ENCODE measurements at places on chromosomes 12 and 14.

- DNase-seq: no peak
Observed at GRCh38 chr14:64714432-64715025, 10.3 kb downstream of the PLEKHG3 start.

GRCh38 chr12:86741531-86741930 is 485.3 kb upstream of the MGAT4C start:
- no peak for DNase-seq

DNA sequence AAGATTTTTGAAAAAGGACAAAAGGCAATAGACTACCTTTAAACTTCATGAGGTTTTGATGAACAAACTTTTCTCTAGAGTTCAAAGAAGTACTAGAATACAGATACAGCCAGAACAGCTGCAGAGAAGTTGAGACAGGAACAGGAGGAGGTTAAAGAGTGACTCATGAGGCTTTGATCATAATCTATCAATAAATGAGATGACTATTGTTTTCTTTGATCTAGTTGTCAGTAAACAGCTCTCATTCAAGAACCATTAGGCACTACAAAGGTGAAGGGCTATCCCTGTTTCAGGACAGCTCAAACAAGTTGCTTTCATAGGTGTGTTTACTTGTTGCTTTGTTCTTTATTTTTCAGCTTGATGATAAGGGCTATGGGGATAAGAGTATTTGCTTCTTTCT is 2.4 kb downstream of the WASHC3 start:
- DNase-seq: no peak

GRCh38 chr14:69773571-69774276 is 6.8 kb downstream of the SRSF5 start:
- no peak for DNase-seq

DNA sequence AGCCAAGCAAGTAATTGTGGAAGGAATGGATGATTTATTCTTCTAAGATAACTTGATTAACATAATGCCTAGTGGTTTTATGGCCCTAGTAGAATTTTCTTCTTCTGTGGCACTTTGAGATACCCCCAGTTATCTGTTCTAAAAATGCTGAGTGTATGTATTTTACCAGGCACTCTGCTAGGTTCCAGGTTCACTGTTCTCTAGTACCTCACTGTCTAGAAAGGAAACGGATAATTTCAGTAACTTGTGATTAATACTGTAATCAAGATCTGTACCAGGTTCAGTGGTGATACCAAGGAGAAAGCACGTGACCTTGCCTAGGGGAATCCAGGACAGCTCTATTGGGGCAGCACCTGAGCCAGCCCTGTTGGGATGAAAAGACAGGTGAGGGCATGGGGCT is 8.0 kb downstream of the ANO6 start:
- DNase-seq: no peak

- no peak for DNase-seq
Observed at GRCh38 chr12:121955258-121956237, 37.2 kb downstream of the CFAP251 start.

DNA sequence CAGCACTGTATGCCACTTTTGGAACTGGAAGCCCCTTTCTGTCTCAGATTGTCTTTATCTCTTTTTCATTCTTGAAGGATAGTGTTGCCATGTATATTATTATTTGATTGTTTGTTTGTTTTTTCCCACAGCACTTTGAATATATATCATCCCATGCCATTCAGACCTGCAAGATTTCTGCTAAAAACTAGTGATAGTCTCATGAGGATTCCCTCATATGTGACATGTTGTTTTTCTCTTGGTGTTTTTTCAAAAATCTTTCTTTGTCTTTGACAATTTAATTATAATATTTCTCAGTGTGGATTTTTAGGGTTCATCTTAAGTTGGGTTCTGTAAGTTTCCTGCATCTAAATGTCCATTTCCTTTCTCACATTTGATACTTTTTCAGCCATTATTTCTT is 36.8 kb upstream of the SCAF11 start:
- DNase-seq: no peak

DNA sequence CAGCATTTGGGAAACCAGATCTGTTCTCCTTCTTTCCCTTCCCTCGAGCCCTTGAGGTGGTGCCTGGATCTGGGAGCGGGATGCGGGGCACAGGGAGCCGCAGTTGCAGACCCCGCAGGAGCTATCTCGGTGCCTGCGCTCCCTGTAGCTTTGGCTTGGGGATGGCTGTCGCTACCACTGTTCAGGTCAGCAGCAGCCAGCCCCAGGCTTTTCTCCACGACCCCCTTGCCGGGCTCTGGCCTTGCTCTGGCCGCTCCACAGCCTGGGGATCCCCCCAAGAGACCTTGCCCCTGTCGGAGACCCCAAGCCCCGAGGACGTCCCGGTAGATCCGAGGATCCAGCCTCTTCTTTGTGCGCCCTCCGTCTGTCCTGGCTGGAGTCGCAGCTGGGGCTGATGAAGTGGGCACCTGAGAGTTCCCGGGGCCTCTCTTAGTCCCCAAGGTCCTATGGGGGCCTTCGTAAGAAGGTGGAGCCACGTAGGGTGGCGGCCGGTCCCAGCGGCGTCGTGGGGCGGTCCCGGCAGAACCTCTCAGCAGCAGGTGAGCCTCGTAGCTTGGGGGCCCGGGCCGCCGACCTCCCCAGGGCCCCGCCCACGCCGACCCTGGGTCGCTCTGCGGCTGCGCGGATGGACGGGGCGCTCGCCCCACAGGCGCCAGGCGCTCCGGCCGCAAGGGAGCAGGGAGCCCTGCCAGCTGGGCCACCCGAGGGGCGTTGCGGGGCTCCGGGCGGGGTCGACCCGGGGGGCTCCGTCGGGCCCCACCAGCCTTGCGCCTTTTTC is 1.3 kb downstream of the DDN start:
- DNase-seq: no peak

DNA sequence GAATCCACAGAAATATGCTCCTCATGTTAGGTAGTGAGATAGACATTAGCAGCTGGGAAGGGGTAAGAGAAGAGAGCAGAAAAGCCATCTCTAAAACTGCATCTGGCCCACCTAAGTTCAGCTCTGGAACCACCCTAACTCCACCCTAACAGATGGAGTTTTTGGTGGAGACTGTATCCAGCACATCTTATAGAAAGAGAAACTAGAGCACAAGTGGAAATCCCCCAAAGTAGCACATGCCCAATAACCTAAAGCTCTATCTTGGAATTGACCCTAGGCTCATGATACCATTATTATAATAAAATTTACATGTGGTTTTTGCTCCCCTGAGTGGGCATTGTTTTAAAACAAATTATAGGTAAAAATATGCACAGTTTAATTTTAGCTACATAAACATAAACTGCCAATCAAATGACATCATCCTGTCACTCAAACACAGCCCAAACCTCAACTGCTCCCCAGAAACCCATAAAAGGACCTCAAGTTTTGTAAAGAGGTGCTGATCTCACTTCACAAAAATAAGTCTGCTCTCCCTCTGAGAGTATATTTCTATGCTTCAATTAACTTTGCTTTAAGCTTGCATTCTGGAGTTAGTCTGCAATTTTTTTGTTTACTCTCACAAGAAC is 206.4 kb downstream of the PIK3C2G start:
- DNase-seq: no peak

- no peak for DNase-seq
Observed at GRCh38 chr12:91017043-91017442, 12.3 kb upstream of the EPYC start.

DNA sequence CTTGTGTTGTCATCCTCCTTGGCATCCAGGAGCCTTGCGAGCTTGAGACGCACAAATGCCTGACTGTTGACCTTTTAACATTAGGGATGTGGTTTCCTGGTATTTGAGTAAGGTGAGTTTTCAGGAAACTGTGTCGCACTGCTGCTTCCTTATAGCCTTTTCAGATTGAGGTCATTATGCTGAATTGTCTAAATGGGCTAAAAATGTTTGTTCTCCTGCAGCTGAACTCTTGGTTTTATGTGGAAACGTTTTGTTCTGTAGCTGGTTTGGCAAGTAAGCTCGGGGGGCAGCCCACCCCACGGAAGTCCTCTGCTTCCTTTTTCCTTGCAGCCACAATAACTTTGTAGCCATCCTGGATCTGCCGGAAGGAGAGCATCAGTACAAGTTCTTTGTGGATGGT is 5.7 kb downstream of the PRKAB1 start:
- DNase-seq: no peak

GRCh38 chr12:70048521-70049250 is 194.5 kb upstream of the CNOT2 start:
- DNase-seq: no peak

DNA sequence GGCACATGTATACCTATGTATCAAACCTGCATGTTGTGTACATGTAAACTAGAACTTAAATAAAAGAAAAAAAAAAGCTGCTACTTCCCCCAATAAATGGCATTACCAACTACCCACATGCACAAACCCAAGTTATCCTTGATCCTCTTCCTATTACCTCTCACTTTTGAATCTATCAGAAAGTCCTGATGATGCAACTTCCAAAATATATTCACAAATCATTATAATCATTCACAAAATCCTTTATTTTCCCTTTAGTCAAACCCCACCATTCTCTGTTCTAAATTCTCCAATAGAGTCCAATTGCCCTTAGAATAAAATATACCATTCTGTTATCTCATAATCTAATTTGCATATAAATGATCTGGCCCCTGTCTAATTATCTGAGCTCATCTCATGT is 92.0 kb downstream of the PLEKHG7 start:
- DNase-seq: no peak

GRCh38 chr12:28346567-28346966 is 156.3 kb downstream of the CCDC91 start:
- no peak for DNase-seq

- DNase-seq: no peak
Observed at GRCh38 chr14:103103461-103104388, 9.2 kb downstream of the EXOC3L4 start.

GRCh38 chr14:99359906-99360305 is 87.9 kb upstream of the BCL11B start:
- no peak for DNase-seq

- no peak for DNase-seq
Observed at GRCh38 chr12:131511803-131512561, 198.9 kb upstream of the SFSWAP start.

DNA sequence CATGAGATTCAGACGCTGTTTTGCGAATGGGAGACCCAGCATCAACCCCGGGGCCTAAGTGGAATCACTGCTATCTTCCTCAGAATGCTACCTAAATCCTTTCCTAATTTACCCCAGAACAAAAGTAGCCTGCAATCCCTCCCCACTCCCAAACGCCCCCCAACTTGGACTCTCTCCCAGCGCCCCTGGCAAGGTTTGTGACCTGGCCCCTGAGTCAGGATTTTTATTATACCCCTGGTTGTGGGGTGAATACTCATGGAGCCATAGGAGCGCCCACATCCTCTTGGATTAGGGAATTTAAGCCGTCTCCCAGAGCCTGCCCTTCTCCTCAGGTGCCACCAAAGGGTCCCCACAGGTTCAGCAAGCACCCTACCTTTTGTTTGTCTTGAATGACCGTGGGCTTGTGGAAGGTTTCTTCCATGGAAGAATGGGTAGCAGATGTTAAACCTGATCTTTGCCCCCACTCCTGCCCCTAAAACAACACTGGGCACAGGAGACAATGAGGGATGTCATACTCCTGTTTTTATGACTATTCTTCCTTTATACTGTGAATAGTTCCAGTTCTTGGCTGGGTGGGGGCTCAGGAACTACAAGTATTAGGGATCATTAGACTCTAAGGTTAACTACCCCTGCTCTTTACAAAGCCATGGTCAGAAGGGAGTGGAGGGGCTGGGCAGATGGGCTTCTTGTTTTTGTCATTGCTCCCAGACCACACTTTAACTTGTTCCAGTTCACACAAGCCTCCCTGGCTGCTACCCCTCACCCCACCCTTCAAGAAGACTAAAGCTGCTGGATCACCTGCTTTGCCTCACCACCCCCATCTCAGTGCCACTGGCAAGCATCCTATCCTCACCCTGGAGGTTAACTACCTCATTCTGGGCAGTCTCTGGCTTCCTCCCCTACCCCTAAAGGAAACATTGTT is 630 bp downstream of the MYL6B start:
- DNase-seq: no peak

DNA sequence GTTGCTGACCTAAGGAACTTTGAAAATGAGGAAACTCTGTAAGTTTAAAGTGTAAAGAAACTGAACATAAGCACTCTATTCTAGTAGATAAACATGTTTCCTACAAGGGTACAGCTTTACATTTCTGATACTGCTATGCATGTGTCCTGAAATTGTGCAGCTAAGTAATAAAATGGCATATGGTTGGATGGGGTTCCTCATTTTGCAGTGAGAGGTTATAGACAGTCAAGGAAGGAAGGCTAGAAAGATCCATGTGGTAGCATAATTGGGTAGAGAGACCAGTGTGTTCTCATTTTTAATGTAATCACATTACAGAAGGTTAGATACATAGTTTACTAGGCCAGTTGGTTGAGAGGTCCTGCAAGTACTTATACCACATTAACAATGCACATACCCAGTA is 477.0 kb downstream of the TMEM121 start:
- DNase-seq: no peak

DNA sequence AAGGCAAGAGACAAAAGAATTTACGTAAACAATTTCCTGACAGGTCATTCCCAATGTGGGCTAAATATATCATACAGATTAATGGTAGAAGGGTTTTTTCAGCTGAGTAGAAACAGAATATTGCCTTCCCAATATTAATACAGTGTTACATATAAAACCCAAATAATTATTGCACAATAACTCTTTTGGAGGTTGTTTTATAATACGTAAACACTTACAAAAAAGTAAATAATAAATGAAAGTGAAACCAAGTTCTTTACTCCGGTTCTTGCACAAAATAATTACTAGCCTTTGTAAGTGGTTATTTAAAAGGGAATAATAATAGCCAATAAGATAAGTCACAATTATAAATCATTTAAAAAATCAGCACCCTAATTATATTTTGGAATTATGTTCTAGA is 118.6 kb upstream of the SSTR1 start:
- no peak for DNase-seq

- peak; percentile 13 for DNase-seq
Observed at GRCh38 chr14:39368261-39368959, 63.8 kb downstream of the FBXO33 start.

DNA sequence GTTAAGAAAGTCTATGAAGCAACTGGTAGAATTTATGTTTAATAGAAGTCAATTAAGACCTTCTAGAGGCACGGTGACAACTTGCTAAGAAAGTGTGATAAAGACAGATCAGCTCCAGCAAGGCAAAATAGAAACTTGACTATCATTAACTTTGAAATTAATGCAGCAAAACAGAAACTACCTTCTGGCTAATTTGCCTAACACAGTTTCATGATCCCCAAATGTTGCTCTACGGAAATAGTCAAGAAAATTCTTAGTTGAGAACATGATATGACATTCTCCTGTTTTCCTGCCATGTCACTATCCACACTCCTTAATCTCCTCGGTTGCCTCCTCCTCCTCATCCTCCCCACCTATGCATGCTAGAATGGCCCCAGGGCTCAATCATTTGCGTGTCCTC is 4.2 kb downstream of the DENND5B start:
- no peak for DNase-seq

DNA sequence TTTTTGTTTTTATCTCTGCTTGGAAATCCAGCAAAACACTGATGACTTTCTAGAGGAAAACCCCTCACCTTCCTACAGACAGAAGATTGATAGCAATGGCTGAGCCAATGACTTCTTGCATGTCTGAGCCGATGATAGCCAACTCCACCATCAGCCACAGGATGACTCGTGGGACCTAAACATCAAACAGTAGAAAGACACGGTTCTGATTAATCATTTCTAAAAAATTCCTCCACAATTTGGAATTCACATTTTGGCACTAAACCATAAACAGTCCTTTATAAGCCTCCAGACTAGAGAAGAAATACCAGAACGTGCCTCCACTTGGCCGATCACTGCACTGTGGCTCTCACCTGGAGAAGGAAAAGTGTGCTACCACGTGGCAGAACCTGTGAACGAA is 25.9 kb downstream of the SLC11A2 start:
- DNase-seq: no peak

GRCh38 chr12:42763682-42764081 is 174.1 kb upstream of the PRICKLE1 start:
- DNase-seq: no peak
